ENCODE measurements at places on chromosomes 2 and 18.

GRCh38 chr2:140234116-140234515 lies 1453.9 kb upstream of the NXPH2 start:
- DNase-seq: no peak

- DNase-seq: no peak
Measured at GRCh38 chr2:1781291-1782080, 37.2 kb upstream of the PXDN start.

DNA sequence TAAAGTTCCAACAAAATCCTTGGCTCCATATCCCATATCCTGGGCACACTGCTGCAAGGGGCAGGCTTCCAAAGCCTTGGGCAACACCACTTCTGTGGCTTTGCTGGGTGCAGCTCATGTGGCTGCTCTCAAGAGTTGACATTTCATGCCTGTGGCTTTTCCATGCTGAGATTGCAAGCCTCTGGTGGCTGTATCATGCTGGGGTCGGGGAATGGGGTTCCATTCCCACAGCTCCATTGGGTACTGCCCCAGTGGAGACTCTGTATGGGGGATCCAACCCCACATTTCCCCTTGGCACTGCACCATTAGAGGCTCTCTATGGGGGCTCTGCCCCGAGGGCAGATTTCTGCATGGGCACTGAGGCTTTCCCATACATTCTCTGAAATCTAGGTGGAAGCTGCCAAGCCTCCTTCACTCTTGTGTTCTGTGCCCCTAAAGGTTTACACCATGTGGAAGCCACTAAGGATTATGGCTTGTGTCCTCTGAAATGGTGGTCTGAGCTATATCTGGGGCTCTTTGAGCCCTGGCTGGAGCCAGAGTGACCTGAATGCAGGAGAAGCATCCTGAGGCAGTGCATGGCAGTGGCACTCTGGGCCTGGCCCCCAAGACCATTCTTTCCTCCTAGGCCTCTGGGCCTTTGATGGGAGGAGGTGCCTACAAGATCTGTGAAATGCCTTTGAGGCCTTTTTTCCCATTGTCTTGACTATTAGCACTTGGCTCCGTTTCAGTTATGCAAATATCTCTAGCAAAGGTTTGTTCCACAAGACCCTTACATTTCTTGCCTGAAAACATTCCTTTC lies 107.9 kb downstream of the PTGR3 start:
- no peak for DNase-seq

DNA sequence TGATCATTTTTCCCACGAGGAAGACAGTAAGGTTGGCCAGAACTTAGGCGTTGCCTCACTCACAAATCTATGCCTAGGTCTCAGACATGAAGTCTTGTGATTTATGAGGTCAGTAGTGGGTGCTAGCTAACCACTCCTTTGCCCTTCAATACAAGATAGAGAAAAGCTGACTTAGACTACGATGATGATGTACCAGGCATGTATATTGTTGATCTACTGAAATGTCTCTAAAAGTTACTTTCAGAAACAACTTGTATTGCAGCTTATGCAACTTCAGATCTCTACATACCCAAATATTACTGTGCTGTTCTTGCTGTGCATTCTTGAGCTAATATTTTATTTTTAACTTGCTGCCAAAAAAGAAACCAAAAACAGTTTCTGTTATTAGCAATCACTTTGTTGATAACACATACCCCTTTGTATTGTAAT lies 30.6 kb downstream of the MAPRE2 start:
- no peak for DNase-seq

- no peak for DNase-seq
Measured at GRCh38 chr2:70340761-70341476, 39.1 kb upstream of the FAM136A start.
